ENCODE measurements at places on chromosomes 12 and 14. TPM values are rescaled to one million over a fixed set of nuclear protein-coding genes. Genes with fewer than 3 reads are reported as not detected.

The PLEKHG7 gene
- total RNA-seq = not detected

The NKX2-1 gene
- 1.6 TPM for total RNA-seq

The SALL2 gene
- total RNA-seq = 14.4 TPM

The SPTB gene
- 23.5 TPM for total RNA-seq

The GLI1 gene
- total RNA-seq = 0.63 TPM

The COX8C gene
- not detected for total RNA-seq

The KRT80 gene
- not detected for total RNA-seq

The NGB gene
- total RNA-seq = 4.7 TPM

The FAM90A1 gene
- not detected for total RNA-seq

The B4GALNT1 gene
- total RNA-seq = 103 TPM

The CDKN3 gene
- total RNA-seq = 7.5 TPM

The KRT72 gene
- total RNA-seq = not detected

The TAS2R8 gene
- 2.5 TPM for total RNA-seq

The TAMALIN gene
- total RNA-seq = 3.4 TPM

The CLEC2D gene
- 17.8 TPM for total RNA-seq

The CHPT1 gene
- total RNA-seq = 44.8 TPM

The LHX5 gene
- total RNA-seq = not detected

The C12orf54 gene
- not detected for total RNA-seq

The EFCAB11 gene
- 7.2 TPM for total RNA-seq

The LPAR5 gene
- total RNA-seq = 0.94 TPM

The CLEC4A gene
- total RNA-seq = 3.8 TPM

The TAS2R46 gene
- total RNA-seq = 14.4 TPM

The SCN8A gene
- total RNA-seq = 134 TPM

The NOVA1 gene
- 107 TPM for total RNA-seq

The NFE2 gene
- 0.63 TPM for total RNA-seq

The SLC17A8 gene
- 0.63 TPM for total RNA-seq

The ACVRL1 gene
- 6.6 TPM for total RNA-seq

The NTF3 gene
- total RNA-seq = 8.5 TPM

The GZMB gene
- total RNA-seq = not detected

The ASCL1 gene
- 15.0 TPM for total RNA-seq

The OR10AD1 gene
- total RNA-seq = not detected

The PCED1B gene
- total RNA-seq = 1.3 TPM

The HCAR3 gene
- total RNA-seq = not detected

The JAG2 gene
- total RNA-seq = 31.3 TPM

The LRTM2 gene
- 8.1 TPM for total RNA-seq

The SERPINA12 gene
- total RNA-seq = not detected

The AJUBA gene
- total RNA-seq = 4.7 TPM

The CCDC197 gene
- total RNA-seq = not detected

The ADCY4 gene
- total RNA-seq = 3.1 TPM

The SLC6A12 gene
- 7.8 TPM for total RNA-seq

The IL23A gene
- not detected for total RNA-seq

The FIGNL2 gene
- 0.63 TPM for total RNA-seq

The C14orf132 gene
- 66.4 TPM for total RNA-seq

The ALG10B gene
- 13.8 TPM for total RNA-seq

The FBLN5 gene
- 1.6 TPM for total RNA-seq

The SRP54 gene
- total RNA-seq = 71.4 TPM

The HOXC12 gene
- not detected for total RNA-seq

The SLC5A8 gene
- 2.8 TPM for total RNA-seq

The SMIM41 gene
- not detected for total RNA-seq

The CCDC63 gene
- not detected for total RNA-seq

The KRT82 gene
- not detected for total RNA-seq

The KRT77 gene
- total RNA-seq = not detected

The SNW1 gene
- 54.1 TPM for total RNA-seq

The RTN1 gene
- 797 TPM for total RNA-seq
